HuH-7 (cell line): ENCODE measurements at places on chromosomes 5 and 9.

DNA sequence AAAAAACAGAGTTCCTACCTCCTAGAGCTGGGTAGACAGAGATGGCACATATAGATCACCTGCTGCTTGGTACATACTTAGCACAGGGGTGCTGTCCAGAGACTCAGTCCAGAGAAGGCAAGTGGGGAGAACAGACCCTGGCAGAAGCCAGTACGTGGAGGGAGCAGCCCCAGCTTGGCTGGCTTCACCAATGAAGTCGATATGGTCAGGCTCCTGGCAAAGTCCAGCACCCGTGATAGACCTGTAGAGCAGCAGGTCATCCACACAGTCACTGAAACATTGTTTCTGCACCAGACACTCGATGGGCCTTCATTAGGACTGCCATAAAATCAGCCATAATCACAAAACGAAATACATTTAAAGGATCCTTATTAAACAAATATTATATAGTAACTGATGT lies 45.8 kb downstream of the WHRN start:
- DNase-seq, result no peak

DNA sequence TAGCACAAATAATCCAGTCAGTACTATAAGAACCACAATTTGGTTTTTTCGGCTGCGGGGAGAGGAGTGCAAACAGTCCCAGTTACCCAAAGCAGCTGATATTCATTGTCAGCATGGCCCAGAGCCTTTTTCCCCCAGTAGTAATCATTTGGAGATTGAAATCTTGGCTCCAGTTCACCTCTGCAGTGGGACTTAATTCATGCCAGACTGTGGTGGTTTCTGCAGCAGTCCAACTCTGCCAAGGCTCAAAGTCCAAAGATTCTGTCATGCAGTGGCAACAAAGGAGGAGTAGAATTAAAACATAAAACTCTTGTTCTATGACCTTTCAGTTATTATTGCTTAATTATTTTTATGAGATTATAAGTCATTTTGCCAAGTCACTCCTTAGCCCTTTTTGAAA lies 25.0 kb upstream of the TRIM36 start:
- DNase-seq, result no peak

GRCh38 chr5:163261647-163262269 lies 175.6 kb upstream of the CCNG1 start:
- peak; percentile 14 for DNase-seq

GRCh38 chr9:94029932-94030317 lies 54.3 kb upstream of the PTPDC1 start:
- DNase-seq, result no peak

DNA sequence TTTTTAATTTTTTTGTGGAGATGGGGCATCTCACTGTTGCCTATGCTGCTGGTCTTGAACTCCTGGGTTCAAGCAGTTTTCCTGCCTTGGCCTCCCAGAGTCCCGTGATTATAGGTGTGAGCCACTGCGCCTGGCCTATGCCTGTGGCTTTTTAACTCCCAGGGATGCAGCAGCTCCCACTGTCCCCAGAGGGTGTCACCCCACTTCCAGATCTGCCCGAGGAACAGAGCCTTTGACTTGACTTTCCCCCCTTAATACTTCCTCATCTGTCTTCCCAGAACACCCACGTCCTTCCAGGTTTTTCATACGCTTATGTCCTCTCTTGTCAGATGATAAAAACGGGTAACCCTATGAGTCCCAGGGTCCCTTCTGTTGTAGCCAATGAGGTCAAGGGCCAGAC lies 7.6 kb upstream of the PRRC2B start:
- no peak for DNase-seq

DNA sequence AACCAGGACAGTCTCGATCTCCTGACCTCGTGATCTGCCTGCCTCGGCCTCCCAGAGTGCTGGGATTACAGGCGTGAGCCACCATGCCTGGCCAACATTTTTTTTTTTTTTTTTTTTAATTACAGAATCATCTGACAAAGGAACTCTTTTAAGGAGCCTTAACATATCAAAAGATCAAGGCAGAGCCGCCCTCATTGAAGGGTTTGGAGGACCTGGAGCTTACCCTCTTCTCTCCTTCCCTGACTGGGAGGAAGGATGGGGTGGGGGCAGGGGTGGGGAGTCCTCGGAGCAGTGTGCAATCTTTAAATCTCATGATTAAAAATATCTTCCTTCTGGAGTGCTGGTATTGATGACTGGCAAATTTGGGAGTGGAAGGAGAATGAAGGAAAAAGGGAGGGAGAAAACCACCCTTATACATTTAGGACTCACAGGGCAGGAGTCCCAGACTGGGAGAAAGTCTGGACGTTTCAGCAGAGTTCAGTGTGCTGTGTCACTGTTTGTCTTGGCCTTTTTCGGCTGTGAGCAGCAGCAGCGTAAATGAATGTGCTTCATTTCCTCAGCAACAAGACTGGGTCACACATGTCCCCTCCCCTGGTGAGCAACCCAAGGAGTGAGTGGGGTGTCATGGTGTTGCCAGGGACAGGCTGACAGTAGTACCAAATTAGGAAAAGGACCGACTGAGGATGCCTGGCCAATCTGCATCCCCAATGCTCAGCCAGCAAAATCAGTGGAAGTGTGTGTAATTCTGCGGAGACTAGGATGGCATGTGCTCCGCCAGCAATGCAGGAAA lies 115.3 kb upstream of the BNC2 start:
- DNase-seq, result no peak

DNA sequence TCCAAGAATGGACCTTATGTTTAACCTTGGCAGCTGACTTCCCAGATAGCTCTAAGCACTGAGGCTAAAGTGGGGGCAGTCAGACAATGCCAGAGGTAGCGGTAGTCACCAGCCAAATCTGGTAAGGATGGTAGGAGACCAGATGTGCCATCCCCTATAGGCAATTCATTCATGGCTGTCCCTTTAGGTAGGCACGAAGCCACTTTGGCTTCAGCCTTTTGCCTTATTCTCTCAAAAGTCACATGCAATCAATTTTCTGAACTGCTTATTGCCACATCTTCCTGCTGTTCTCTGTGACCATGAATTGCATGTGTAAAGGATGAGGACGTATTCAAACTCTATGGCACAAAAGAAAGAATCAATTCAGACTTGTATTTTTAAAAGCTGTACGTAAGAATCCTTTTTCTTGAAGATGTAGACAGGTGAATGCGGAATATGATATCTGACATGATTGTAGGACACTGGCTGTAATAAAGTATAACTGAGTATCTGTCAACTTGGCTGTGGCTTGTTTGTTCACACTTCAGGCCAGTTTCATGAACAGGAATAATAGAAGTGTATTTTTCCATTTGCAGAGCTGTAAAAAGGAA lies 611.7 kb downstream of the NR2F1-AS1 start:
- no peak for DNase-seq

DNA sequence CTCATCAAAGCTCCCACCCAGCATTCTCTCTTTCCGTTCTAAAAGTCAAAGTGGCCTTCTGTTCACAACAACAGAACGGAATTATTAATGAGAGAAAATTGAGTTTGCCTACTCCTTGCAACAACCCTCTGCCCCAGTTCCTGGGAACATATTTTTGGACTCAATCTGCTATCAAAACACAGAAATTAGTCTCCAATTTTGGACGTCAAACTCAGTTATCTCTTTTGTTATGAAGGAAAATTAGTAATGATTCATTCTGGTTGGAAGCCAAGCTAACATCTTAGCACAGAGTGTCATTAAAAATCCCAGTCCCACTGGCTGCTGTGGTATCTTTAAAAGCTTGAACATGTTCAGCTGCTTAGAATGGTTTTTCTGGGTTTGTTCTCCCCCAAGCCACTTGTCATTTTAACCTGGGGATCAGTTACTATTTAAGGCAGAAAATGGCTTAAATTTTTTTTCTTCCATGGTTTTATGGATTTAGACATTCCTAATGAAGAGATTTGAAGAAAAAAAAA lies 343.2 kb downstream of the TRIM32 start:
- DNase-seq, result no peak

DNA sequence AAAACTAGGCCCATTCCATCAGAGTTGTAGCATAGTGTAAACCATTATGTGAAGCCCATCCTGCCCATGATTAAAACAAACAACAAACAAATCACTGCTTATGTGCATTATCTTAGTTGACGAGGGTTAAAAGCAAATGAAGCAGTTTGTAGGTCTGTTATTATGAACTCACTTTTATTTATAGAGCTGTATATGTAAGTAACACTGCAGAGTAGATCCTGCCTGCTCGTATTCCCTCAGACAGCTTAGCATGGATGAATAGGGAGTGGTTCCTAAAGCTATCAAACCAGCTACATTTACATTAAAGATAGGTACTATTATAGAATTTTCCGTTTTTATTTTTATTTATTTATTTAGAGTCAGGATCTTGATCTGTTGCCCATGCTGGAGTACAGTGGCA lies 112.6 kb downstream of the GDNF start:
- no peak for DNase-seq

GRCh38 chr5:80409367-80409966 lies 1.6 kb downstream of the ZFYVE16 start:
- DNase-seq, result no peak

DNA sequence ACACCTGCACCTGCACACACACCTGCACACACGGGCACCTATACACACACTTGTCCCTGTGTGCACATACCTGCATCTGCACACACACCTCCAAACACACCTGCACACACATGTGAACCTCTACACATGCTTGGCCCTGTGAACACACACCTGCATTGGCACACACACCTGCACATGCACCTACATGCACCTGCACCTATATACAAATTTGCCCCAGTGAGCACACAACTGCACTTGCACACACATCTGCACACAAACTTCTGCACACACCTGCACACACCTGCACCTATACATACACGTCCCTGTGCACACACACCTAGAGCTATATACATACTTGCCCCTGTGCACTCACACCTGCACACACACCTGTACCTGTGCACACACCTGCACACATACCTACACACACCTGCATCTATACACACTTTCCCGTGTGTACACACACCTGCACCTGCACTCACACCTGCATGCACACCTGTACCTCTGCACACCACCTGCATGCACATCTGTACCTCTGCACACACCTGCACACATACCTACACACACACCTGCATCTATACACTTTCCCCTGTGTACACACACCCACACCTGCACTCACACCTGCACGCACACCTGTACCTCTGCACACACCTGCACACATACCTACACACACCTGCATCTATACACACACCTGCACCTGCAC lies 21.5 kb upstream of the LPCAT1 start:
- DNase-seq, result no peak

DNA sequence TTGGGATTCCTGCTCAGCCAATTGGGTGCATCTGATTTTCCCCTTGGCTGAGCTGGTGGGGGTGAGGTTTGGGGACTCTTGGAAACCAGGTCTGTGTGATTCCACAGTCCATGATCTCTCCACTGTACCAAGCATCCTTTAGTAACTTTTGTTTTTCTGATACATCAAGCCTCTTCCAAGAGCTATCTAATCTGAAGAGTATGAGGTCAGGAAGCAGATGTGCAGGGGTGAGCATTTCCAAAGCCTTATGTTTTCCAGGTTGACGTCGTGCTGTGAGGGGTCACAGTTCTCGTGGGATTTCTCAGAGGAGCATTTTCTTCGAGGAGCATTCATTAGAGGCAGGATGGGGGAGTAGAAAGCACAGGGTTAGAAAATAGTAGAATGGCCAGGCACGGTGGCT lies 95.3 kb downstream of the KLF4 start:
- no peak for DNase-seq
